Stimulated activated CD4-positive, alpha-beta T cell treated with anti-CD3 and anti-CD28 coated beads, Interleukin-4, amount 100 ng/mL, for 48 hours (primary cell): ENCODE measurements at places on chromosomes 4 and X.

DNA sequence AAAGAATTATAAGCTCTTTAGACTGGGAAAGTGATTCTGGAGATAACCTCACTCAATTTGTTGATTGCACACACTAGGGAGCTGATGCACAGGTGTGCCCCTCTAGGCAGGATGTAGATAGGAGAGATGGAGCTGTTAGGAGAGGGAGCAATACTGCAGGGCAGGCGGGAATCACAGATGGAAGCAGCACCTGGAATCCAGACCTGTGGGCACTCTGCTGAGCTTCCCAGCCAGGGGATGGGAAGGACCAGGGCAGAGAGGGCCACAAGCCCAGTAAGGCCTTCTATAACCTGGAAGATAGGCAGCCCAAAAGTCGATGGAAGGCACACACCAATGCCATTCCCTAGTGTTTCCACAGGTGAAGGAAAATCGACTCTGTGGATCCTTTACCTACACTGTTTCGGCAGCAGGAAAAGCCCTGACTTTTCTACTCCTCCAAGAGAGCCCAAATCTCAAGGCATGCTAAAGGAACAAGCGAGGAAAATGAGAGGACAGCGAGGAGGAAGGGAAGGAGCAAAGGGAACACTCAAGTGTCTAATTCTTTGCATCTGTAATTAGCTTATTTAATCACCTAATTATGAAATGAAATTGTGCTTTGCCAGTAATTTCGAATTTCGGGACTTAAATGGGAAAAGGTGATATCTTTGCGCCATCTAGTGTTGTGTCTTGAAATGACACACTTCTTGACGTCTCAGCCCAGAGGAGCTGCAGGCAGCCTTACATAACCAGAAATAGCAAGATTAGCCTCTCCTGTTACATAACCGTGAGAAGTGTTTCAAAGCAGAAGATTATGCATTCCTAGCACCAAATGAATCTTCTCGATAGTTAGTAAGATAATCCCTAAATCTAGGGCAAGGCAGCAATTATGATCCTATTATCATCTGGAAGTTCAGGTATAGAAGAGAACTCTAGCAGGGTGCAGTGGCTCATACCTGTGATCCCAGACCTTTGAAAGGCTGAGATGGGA is 31.0 kb upstream of the TLR3 start:
- no peak for DNase-seq

- peak; percentile 69 for DNase-seq
Measured at GRCh38 chr4:74228691-74229640, 71.0 kb downstream of the MTHFD2L start.

GRCh38 chr4:81180916-81181315 is 34.1 kb downstream of the PRKG2 start:
- DNase-seq = no peak

DNA sequence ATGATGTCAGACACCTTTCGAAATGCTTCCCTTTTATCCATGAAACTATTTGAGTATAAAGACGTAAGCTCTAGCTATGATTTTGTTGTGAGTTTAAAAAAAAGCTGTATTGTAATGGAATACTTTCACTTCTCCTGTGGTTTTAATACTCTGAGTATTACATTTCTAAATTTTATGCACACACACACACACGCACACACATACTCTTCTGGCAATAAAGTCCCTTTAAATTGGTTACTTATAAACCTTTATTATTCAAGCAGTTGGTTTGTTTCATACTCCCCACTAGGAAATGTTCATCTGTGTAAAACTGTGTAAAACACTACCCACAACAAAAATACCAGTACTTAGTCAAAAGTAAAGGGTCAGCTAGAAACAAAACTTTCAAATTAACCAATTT is 18.2 kb downstream of the VAMP7 start:
- no peak for DNase-seq

- no peak for DNase-seq
Measured at GRCh38 chrX:102712981-102713625, 855 bp downstream of the GPRASP2 start.

GRCh38 chr4:89379511-89380044 is 72.0 kb upstream of the GPRIN3 start:
- DNase-seq = no peak

- DNase-seq = no peak
Measured at GRCh38 chrX:10986616-10987015, 124.5 kb upstream of the HCCS start.

GRCh38 chr4:82773057-82773456 is 25.5 kb downstream of the SCD5 start:
- DNase-seq = no peak

DNA sequence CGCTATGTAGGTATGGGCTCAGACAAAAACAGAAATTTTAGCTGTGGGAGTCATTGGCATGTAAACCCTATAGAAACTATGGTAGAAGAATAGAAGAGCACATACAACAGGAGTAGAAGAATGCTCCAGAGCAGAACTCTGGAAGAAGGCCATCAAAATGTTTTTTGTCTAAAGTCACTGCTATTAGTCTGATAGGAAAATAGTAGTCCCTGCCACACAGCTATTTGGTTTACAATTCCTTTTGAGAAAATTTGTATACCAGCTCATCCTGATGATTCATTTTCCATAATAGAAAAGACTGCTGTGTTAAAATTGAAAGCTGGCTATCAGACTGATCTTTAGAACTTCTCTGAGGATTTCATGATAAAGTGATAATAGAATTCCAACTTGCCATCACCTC is 32.8 kb upstream of the ADAD1 start:
- no peak for DNase-seq

DNA sequence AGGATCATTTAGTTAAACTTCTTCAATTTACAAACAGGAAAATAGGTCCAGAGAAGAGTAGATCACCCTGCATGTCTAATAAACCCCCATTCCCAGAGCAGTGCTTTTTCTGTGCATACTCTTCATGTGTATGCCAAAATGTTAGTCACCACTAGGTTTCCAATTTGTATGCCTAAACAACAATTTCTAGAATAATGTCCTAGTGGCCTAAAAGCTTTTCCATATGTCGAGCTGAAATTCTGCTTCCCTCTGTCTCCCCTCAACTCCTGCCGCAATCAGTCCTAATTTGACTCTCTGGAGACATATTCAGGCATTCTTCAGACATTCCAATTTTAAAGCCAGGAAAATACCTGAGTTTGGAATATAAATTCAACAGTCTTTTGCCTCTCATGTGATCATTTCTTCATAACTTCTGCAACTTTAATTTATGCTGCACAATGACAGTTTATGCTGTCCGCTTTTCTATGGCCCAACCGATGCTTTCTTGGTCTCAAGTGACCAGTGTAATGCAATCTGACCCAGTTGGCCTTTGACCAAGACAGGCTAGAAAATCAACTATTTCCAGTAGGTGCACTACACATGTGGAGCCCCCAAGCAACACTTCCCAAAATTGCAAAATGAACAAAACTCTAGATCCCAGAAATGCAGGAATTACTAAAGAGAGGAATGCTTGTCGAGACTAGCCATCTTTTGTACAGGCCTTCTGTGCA is 122.9 kb upstream of the FMR1 start:
- DNase-seq = no peak

GRCh38 chrX:115940888-115941332 is 229.6 kb upstream of the AGTR2 start:
- DNase-seq = no peak
